ENCODE measurements at places on chromosomes 11 and 22.
A peak's percentile ranks its signal among the peaks of the same experiment; 100 is the strongest.

GRCh38 chr11:1262172-1263006 is 39.5 kb downstream of the MUC5B start:
- DNase-seq: peak; percentile 89

- peak; percentile 24 for DNase-seq
Measured at GRCh38 chr22:23709107-23709506, 18.3 kb downstream of the RGL4 start.

GRCh38 chr22:50676661-50677492 is 4.3 kb downstream of the SHANK3 start:
- no peak for DNase-seq

DNA sequence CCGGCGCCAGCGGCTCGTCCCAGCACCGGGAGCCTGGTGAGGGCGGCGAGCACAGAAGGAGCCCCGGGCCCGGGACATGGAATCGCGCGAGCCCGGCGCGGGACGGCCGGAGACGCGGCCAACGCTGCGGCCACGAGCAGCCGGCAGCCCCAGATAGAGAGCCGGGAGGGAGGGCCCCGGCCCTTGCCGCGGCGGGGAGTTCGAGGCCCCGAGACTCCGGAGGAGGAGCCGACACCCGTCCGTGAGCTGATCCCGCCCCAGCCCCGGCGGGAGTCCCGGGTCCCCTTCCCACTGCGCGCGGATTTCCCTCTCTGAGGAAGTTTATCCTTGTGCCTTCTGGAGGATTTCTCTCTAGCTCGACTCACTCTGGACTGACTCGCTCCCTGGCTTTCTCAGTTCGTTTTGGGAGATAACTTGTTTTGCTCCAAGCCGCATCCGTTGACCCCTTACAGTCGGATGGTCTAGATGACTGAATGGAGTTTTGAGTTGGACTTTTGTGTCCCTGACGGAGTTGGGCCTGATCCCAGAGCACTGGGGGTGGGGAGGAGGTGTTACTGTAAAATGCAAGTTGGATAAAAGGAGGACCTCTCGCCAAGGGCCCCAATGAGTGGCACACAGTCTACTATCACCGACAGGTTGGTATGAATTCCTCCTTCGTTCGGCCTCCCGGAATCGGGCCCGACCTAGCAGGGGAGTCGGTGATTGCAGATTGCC is 585 bp downstream of the ARHGEF12 start:
- no peak for DNase-seq

DNA sequence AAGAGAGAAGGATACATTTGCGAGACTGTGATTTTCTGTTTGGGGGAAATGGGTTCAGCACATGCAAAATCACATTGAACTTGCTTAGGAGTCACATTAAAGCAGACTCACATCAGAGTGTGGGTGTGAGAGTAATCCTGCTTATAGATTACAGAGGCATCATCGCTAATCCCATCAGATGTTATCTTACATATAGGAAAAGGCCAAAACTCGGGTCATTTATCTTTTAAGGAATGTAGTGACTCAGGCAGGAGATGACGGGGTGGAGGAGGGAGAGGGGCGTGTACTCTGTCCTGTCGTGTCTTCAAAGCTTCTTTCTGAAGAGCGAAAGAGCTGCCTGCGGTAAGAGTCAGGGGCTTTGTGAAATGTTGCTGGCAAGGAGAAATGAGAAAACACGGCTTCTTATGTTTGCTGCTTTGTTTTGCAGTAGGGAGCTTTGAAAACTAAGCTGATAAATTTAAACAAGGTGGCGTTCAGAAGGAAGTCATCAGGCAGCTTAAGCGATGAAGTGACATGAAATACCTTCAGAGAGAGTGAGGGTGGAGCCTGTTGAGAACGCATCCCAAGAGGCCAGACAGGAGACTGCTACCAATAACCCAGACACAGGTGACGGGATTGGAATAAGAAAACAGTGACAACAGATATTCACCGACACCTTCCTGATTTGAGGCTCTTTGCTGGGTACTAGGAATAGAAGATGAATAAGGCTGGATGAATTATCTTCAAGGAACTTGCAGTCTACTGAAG is 2.2 kb upstream of the C11orf16 start:
- no peak for DNase-seq

GRCh38 chr11:22677153-22677903 is 10.9 kb downstream of the GAS2 start:
- DNase-seq: no peak

- peak; percentile 70 for DNase-seq
Measured at GRCh38 chr11:696955-697491, 1.4 kb downstream of the TMEM80 start.

Data from fibroblast of the conjunctiva (primary cell).